Nephron progenitor cell (in vitro differentiated cells): ENCODE measurements at places on chromosomes 6 and 20.

DNA sequence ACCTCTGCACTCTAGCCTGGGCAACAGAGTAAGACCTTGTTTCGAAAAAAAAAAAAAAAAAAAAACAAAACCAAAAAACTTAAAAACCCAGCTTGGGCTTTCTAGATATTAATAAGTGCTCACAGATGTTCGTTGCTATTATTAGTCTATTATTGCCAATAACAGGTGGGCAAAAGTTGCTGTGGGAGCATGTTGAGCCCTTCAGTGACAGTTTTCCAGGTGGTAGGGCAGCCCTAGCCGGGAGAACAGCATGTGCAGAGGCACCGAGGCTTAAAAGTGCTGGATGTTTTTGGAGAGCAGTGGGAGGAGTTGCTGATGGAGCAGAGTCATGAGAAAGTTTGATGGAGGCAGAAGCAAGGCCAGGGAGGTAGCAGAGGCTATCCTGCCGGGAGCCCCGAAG, 4.4 kb downstream of the PPP1R16B start:
- no peak for DNase-seq

GRCh38 chr6:1739220-1739619, 129.5 kb downstream of the FOXC1 start:
- DNase-seq: no peak

DNA sequence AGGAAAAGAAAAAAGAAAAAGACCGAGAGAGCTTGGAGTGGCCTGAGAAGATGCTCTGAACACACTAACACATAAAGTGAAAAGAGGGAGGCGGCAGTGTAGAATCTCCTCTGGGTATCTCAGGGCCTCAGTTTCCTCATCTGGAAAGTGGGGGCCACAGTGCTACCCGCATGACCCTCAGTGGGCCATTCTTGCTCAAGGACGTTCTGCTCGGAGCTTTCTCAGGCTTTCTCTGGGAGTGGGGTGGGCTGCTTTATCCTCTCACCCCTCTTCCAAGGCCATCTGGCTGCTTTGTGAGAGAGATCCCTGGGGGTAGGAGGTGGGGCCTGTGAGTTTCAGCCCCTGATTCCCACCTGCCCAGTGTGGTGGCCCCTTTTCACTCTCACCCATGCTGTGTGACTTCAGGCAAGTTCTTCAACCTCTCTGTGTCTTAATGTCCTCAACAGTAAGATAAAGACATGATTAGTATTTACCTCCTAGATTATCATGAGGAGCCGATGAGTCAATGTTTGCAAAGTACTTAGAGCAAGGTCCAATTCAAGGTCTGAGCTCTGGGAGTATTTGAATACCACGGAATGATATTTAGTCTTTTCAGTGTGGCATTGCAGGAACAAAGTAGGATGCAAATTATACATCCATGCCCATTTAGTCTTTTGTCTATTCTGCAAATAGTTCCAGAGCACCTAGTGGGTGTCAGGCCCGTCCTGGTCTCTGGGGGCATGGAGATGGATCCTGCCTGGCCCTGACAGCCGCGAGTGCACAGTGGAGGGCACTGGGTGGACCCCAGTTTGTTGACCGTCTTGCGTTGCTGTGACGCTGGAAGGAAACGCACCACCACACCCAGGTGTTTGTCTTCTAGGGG, 34.3 kb downstream of the SRC start:
- DNase-seq: no peak

GRCh38 chr6:165805636-165806035, 142.6 kb upstream of the PDE10A start:
- no peak for DNase-seq

DNA sequence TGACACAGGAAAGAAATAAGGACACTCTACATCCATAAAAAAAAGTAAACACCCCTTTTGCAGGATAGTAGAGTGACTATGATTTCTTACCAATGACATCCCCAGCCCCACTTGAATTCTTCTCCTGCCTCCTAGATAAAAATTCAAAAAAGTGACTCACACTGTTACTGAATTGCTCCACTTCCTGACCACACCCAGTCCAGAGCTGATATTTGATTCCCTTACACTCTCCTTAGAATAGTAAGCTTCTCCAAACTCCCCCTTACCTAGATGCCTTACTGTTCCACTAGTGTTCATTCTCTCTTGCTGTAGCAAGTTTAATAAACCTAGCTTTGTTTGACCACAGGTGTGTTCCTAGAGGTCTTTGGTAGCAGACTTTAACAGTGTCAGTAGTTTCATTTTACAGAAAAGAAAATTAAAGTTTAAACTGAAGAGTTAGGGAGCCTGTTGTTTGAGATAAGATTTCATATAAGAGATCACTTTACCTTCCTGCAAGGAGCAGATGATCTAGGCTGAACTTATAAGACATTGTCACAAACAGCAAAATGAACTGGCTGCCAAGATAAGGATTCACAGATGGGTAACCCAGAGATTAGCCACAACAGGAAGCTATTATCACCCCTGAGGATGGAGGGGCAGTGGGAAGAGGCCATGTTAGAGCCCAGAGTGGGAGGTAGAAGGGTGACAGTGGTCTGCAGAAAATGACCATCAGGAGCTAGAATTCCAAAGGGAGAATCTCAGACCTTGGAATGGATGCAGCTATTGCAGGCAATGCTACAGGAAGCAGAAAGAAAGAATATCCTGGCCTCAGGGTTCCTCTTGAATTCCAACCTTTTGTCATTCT, 28.4 kb upstream of the BTN3A2 start:
- no peak for DNase-seq

- DNase-seq: no peak
These were observed 74.8 kb upstream of the KIF16B start for GRCh38 chr20:16647875-16648597.

GRCh38 chr6:99589290-99589672, 17.4 kb upstream of the PRDM13 start:
- peak; percentile 46 for DNase-seq

DNA sequence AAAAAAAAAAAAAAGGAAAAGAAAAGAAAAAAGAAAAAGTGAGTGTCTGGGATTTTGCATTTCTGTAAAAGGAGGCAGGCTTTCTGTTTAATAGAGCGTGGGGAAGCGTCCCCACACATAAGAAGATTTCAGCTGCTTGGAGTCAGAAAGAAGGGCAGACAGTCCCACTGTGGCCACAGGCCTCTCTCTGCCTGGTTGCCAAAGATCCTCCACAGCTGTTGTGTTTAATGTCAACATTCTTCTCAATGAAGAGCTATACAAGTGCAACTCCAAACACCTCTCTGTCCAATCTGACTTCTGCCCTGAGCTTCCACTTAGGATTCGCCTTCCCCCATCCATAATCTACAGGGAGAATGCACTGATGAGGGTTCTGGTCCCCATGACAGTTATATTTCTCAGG, 64.3 kb upstream of the MLN start:
- no peak for DNase-seq

DNA sequence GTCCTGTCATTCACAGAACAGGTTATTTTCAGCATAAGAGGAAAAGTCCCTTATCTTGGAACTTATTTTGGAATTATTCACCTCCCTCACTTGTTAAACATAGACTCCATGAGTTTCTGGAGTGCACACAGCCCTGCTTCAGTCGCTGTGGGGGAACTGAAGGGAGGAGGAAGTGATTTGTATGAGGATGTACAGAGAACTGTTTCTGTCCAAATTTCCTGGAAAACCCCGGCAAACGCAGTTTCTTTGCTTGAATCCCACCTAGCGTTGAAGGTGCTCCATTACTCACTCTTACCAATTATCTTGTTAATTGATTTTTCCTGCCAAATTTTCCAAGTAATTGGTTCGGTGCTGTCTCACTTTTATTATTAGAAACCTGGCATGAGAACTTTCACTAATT, 78.0 kb upstream of the AGPAT4 start:
- no peak for DNase-seq
